ENCODE measurements at places on chromosomes 11 and 22.

GRCh38 chr11:122850076-122850631, 11.9 kb downstream of the CRTAM start:
- DNase-seq, result no peak

DNA sequence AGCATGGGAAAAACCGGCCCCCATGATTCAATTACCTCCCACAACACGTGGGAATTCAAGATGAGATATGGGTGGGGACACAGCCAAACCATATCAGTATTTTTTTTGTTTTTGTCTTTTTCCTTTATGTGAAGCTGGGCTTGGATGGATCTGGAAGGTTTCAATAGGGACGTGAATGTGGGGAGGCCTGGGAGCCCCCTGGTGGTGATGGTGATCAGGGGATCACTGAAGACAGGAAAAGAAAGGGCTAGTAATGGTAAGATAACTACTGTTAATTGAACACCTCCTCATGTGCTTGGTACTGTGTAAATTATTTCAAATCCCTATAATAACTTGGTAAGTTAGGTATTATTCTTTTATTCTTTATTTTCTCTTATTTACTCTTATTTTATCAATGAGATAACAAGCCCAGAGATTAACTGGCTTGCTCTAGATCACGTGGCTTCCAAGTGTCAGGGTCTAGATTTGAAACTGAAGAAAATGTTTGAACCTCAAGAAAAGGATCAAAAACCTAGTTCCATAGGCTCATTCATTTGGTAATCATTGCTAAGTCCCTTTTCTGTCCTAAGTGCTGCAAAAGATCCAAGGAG, 364.2 kb downstream of the TENM4 start:
- no peak for DNase-seq

- no peak for DNase-seq
Observed at GRCh38 chr22:22219140-22219996, 25.2 kb upstream of the VPREB1 start.

DNA sequence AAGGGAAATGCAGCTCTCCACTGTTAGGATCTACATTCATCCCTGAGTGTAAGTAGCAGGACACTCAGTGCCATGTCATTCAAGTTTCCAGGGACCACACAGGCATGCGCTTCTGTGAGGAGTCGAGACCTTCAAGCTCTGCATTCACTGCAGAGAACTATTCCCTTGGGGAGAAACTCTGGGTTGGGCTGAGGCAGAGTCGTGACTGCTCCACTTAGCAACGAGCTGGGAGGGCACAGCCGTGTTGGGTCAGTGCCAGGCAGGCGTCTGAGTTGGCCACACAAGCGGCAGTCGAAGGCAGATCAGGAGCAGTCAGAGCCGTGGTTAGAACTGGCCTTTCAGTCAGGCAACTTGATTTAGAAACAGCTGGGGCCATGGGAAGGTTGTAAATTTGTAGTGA, 14.7 kb downstream of the MPEG1 start:
- DNase-seq, result no peak

DNA sequence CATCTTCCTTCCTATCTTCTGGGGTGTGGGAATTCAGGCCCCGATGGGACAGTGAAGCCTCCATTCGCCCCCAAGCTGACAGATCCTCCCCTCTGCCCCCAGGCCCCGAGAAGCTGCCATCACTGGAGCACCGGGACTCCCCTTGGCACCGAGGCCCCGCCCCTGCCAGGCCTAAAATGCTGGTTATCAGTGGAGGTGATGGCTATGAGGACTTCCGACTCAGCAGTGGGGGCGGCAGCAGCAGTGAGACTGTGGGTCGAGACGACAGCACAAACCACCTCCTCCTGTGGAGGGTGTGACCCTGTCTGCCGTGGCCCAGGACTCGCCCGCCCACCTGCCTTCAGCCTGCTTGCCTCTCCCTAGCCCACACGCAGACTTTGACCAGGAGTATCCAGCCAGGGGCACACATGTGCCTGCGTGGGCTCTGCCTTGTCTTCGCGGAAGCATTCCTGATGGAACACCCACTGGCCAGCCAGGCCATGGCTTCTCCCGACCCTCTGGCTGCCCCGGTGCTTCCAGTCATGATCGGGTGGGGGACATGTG, 8.6 kb upstream of the RELT start:
- no peak for DNase-seq

DNA sequence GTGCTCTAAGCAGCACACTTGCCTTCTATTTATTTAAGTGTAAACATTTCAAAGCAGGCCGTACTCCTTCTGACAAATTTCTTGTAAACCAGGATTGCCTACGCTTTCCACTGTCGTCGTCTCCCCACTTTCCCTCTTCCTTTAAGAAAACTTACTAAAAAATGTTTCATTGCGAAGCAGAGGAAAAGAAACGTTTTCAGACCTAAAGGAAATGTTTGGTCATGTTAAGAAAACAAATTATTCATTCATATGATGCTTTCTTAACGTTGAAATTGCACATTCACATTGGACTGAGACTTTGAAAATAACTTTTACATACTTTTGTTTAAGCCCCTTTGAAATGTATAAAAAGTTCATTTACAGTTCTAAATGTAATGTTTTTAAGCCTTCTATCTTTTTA, 106.0 kb downstream of the EMSY start:
- no peak for DNase-seq

DNA sequence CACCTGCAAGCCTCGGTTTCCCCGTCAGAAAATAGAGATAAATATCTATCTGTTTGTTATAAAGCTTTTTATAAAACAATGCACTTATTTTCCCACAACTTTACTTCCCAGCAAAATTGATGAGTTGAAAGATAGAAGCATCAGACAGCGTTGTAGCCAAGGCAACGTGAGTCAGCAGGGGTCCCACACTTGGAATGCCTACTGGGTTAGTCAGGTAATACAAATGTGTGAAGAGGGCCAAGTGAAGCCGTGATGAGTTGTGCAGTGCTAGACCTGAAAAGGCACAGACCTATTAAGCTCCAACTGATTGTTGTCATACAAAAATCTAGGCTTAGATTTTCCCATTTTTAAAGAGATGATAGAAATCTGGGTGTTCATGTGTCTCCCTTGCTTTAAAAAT, 118.7 kb downstream of the PGR start:
- no peak for DNase-seq

- no peak for DNase-seq
Observed at GRCh38 chr11:3614742-3615171, 27.0 kb downstream of the ART5 start.

- no peak for DNase-seq
Observed at GRCh38 chr11:57679396-57679795, 11.5 kb downstream of the ZDHHC5 start.

- no peak for DNase-seq
Observed at GRCh38 chr11:94147433-94147845, 18.8 kb downstream of the PANX1 start.

DNA sequence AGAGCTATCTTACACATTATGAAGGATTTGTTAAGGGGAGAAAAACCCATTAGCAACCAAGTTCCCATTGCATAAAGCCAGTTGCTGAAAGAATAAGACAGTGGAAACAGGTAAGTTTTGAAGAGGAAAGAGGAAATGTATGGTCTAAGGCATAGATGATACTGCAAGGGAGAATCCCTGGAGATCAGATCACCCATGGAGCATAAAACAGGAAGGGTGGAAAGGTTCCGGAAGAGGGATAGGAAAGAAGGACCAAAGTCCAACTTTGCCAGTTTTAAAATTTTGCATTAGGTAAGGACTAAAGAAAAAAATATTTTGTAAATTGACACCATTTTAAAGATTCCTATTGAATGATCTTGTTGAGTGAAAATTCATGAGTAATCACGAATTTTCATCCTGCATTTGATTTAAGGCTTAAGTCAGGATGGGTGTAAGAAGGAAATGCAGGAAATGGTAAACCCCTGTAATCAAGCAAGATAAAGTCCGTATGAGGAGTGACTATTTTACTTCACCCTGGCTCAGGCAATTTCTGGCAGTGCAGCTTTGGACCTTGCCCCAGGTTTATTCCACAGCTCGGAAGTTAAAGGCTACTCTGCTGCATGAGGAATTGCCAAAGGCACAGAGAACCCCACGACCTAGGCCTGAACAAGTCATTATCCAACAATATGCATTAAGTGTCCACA, 70.9 kb downstream of the CCDC34 start:
- no peak for DNase-seq

GRCh38 chr11:1229471-1230120, 6.7 kb downstream of the MUC5B start:
- no peak for DNase-seq

- peak; percentile 58 for DNase-seq
Observed at GRCh38 chr11:134045799-134046635, 22.9 kb upstream of the JAM3 start.

- no peak for DNase-seq
Observed at GRCh38 chr11:64053699-64054098, 18.0 kb downstream of the FLRT1 start.

DNA sequence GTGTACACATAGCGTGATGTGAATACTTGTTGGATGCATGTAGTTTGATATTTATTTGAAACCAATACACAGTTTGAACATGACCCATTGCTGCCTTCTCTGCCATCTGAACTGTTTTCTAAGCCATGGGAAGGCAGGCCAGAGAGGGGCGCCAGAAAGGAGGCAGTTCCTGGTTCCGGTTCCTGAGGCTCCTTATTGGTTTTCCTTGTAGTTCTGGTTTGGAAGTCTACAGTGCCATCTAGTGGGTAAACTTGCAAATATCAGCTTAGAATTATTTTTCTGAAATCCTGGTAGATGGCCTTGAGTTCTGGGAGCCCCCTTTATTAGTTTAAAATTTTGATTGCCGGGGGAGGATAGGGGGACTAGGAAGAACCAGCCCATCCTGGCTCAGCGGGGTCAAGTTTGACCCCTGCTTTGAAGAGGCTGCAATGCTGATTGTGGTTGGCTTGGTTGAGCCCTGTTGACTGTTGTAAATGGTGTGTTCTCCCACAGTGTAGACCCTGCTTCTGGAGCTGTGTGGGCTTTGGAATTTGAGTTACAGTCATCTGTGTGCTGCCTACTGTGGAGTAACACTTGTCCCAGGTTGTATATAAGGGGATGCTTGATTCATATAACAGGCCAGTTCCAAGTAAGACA, 48.4 kb downstream of the GRAMD1B start:
- DNase-seq, result peak; percentile 76
